ENCODE measurements at places on chromosomes 13 and 19.

- no peak within 1 kb of the TSS for H3K27ac ChIP-seq
- peaks cover 16% of the 10 kb centered on the region for H3K36me3 ChIP-seq
- no peaks in the 10 kb centered on the region for H3K27me3 ChIP-seq
- DNase-seq: no peak
- H3K4me3 ChIP-seq: no peak within 1 kb of the TSS
Observed at GRCh38 chr19:14085309-14085995, at the start of gene C19orf67. TSS of gene C19orf67 (minus strand) at chr19:14085783. CDS start at chr19:14085627, 156 bp downstream.

GRCh38 chr19:4376028-4376670 lies 24.2 kb downstream of the SH3GL1 start:
- no peaks in the 10 kb centered on the region for H3K36me3 ChIP-seq
- H3K4me3 ChIP-seq: peak overlapping the region; percentile 73
- peak overlapping the region; percentile 65 for H3K27ac ChIP-seq
- peaks cover 95% of the 10 kb centered on the region for H3K4me1 ChIP-seq

- no peaks in the 10 kb centered on the region for H3K36me3 ChIP-seq
- peak; percentile 63 for DNase-seq
- H3K27me3 ChIP-seq: no peaks in the 10 kb centered on the region
Observed at GRCh38 chr19:48660852-48661710, 11.7 kb downstream of the NTN5 start.

DNA sequence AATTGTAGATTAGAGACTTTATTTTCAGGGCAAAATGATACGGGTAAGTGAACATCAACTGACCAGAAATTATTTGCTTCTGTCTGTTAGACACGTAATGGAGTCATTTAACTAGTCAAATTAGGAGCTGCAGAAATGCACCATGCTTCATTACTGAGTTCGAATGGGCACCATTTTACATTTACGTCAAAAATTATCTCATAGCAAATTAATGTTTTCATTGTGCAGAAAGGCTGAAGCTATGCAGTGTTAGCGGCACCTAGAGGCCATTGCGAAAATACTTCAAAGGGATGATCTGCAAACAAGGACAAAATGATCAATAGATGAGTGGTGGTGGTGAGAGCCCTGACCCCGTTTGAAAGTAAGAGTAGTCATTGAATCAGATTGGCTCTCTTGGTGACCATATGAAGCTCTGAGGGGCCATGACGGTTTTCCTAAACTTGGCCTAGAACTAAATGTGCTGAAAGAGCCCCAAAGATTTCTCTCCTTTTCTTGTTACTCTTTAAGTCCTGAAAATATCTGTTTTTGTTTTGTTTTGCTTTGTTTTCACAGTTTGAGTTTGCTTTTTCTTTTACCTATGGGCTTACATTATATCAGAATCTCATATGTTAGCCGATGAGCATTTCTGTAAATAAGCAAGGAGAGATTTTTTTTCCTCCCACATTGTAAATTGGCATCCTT lies 277.9 kb downstream of the ZNF536 start:
- no peaks in the 10 kb centered on the region for H3K4me1 ChIP-seq
- H3K27me3 ChIP-seq: peaks cover 3% of the 10 kb centered on the region
- H3K4me3 ChIP-seq: no peak overlapping the region
- no peak for DNase-seq
- H3K27ac ChIP-seq: no peak overlapping the region

GRCh38 chr13:99886706-99887105 lies 84.9 kb downstream of the ZIC5 start:
- peaks cover 21% of the 10 kb centered on the region for H3K4me1 ChIP-seq
- no peak for DNase-seq
- H3K27me3 ChIP-seq: peaks cover 5% of the 10 kb centered on the region
- no peak overlapping the region for H3K27ac ChIP-seq
- H3K36me3 ChIP-seq: no peaks in the 10 kb centered on the region

- no peak overlapping the region for H3K4me3 ChIP-seq
- no peak overlapping the region for H3K27ac ChIP-seq
- DNase-seq: no peak
- no peaks in the 10 kb centered on the region for H3K4me1 ChIP-seq
- H3K27me3 ChIP-seq: no peaks in the 10 kb centered on the region
- H3K36me3 ChIP-seq: no peaks in the 10 kb centered on the region
Observed at GRCh38 chr13:47705185-47705584, 295.9 kb downstream of the SUCLA2 start.

DNA sequence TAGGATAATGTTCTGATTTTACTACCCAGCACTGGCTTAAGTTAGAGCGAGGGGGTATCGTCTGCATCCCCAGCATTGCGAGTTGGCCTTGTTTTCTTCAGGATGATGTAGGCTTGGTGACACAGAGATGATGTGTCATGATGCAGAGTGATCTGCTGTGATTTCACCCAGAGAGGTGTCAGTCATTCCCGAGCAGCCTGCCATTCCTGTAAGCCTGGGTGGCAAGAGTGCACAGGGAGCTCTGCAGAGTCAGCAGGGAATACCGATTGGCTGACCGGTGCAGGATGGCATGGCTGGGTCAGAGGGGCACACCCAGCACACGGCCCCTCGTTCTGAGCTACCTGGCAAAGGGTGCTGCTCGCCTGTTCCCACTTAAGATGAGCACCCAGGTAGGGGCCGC lies 15.8 kb upstream of the GJB6 start:
- H3K27me3 ChIP-seq: no peaks in the 10 kb centered on the region
- no peak overlapping the region for H3K4me3 ChIP-seq
- no peaks in the 10 kb centered on the region for H3K36me3 ChIP-seq

GRCh38 chr13:114313061-114313860 lies 1.0 kb upstream of the CHAMP1 start:
- H3K4me1 ChIP-seq: peaks cover 44% of the 10 kb centered on the region
- no peak for DNase-seq
- H3K27ac ChIP-seq: peak overlapping the region; percentile 94
- peaks cover 10% of the 10 kb centered on the region for H3K36me3 ChIP-seq
- H3K4me3 ChIP-seq: peak overlapping the region; percentile 89
- H3K27me3 ChIP-seq: no peaks in the 10 kb centered on the region

- no peak for DNase-seq
- H3K4me1 ChIP-seq: no peaks in the 10 kb centered on the region
- no peak overlapping the region for H3K27ac ChIP-seq
- peaks cover 81% of the 10 kb centered on the region for H3K36me3 ChIP-seq
- H3K27me3 ChIP-seq: no peaks in the 10 kb centered on the region
Observed at GRCh38 chr19:40733149-40733548, 16.2 kb downstream of the ITPKC start.

DNA sequence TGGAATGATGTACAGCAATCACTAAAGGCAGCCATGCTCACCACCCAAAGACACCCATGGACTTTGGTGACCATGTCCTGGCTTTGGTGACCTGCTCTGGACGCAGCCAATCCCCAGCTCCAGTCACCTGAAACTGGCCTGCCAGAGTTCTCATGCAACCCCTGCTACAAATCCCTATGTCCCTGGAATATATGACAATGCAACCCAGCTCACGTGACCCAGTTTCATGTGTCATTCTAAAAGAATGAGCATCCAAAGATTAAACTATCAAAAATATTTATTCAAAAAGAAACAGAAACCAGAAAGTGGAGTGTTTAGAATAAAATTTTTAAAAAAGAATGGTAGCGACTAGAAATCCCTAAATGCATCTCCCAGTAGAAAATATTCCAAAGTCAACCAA lies 203.3 kb upstream of the IRS2 start:
- no peaks in the 10 kb centered on the region for H3K36me3 ChIP-seq
- no peak for DNase-seq
- H3K4me1 ChIP-seq: no peaks in the 10 kb centered on the region
- no peak overlapping the region for H3K27ac ChIP-seq

DNA sequence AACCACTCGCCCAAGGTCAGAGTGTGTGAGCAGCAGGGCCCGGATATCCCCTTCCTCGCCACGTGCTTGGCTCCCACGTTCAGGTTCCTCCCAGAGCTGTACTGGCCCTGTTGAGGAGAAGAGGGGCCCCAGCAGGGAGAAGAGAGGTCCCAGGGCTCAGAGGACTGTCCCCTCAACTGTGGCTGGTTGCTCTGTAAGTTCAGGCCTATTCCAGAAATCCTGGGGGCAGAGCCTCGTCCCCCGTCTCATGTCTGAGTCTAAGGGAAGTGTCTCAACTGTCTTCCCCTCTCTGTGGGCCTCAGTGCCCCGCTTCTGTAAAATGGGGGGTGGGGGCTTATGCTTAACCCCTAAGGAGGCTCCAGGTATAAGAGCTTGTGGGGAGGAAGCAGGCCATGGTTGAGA lies 3.9 kb downstream of the PPP5C start:
- peaks cover 29% of the 10 kb centered on the region for H3K36me3 ChIP-seq
- peak overlapping the region; percentile 85 for H3K27ac ChIP-seq
- H3K4me1 ChIP-seq: peaks cover 74% of the 10 kb centered on the region
- DNase-seq: no peak
- H3K4me3 ChIP-seq: peak overlapping the region; percentile 67

DNA sequence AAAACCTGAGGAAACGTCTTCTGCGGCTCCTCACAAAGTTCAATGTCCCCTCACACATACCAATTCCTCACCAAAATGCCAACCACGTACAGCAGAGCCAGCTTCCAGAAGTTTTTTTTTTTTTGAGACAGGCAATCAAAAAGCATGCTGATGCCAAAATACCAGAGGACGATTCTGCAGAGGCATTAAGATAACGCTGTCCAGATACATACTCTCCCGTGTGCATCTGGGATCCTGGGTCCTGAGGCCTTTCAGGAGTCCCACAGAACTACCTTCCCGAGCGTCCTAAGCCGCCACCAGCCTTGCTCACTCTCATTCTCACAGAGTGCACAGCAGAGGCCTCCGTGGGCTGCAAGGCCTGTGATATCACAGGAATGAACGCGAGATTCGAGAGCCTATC lies 5.0 kb downstream of the DCUN1D2 start:
- H3K4me3 ChIP-seq: no peak overlapping the region
- DNase-seq: no peak
- no peaks in the 10 kb centered on the region for H3K27me3 ChIP-seq
- H3K27ac ChIP-seq: no peak overlapping the region
- peaks cover 8% of the 10 kb centered on the region for H3K36me3 ChIP-seq
- H3K4me1 ChIP-seq: peaks cover 27% of the 10 kb centered on the region

GRCh38 chr19:13043285-13043684 lies 48.0 kb downstream of the NFIX start:
- no peak overlapping the region for H3K27ac ChIP-seq
- H3K27me3 ChIP-seq: peaks cover 16% of the 10 kb centered on the region
- H3K4me1 ChIP-seq: no peaks in the 10 kb centered on the region
- DNase-seq: no peak
- no peaks in the 10 kb centered on the region for H3K36me3 ChIP-seq
- no peak overlapping the region for H3K4me3 ChIP-seq

GRCh38 chr13:49669735-49670309 lies 21.5 kb downstream of the EBPL start:
- no peak overlapping the region for H3K27ac ChIP-seq
- H3K4me3 ChIP-seq: no peak overlapping the region
- DNase-seq: no peak
- no peaks in the 10 kb centered on the region for H3K4me1 ChIP-seq
- no peaks in the 10 kb centered on the region for H3K27me3 ChIP-seq
